ENCODE measurements at places on chromosomes 4 and X.

GRCh38 chr4:52059372-52059771 is 8.3 kb downstream of the SPATA18 start:
- DNase-seq: no peak

DNA sequence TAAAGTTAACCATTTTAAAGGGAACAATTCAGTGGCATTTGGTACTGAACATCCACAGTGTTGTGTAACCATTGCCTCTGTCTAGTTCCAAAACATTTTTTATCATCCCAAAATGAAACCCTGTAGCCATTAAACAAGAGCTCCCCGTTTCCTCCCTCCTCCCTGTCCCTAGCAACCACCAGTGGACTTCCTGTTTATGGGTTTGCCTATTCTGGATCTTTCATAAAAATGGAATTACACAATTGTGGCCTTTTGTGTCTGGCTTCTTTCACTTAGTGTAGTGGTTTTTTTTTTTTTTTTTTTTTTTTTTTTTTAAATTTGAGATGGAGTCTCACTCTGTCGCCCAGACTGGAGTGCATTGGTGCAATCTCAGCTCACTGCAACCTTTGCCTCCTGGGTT is 11.6 kb downstream of the RBMX2 start:
- no peak for DNase-seq

- DNase-seq: no peak
Observed at GRCh38 chr4:59818656-59819055, 1381.5 kb upstream of the ADGRL3 start.

GRCh38 chr4:2762048-2762447 is 5.9 kb upstream of the TNIP2 start:
- no peak for DNase-seq

- DNase-seq: no peak
Observed at GRCh38 chr4:8419222-8420041, 21.1 kb downstream of the ACOX3 start.

- peak; percentile 58 for DNase-seq
Observed at GRCh38 chr4:182938205-182938645, 21.0 kb upstream of the DCTD start.

DNA sequence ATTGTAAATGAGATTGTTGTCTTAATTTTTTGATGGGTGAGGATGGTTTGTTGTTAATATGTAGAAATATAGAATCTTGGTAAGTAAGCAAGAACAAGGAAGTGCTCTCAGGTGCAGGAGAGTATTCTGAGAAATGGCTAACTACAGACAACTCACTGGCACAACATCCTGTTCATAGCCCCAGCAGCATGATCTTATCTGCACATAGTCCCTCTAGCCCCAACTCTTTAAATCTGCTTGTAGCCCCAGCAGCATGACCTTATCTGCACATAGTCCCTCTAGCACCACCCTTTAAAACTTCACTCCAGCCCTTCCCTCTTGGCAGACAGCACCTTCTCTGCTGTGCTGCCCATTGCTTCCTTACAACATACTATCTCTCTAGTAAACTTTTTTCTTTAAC is 1957.1 kb upstream of the ADGRL3 start:
- no peak for DNase-seq

- DNase-seq: no peak
Observed at GRCh38 chr4:20028645-20029044, 223.1 kb upstream of the SLIT2 start.

DNA sequence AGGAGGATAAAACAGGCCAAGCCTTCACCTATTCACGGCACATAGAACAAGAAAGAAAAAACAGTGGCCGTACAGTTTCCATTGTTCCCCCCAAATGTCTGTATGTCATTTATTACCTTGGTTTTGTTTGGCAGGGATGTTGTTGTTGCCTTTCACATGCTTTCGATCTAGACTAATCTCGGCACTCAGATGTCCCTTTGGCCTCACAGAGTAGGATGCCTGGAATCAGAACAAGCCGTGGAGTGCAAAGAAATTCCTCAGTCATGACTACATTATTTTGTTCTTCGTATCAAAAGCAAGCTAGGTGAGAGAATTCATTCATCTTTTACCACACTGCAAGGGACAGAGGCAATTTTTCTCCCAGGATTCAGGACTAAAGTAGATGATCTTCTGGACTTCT is 106.9 kb downstream of the SMIM20 start:
- no peak for DNase-seq

- DNase-seq: no peak
Observed at GRCh38 chrX:15269120-15269519, 763 bp downstream of the ASB9 start.

- DNase-seq: no peak
Observed at GRCh38 chr4:25075129-25075528, 44.4 kb upstream of the LGI2 start.

GRCh38 chrX:45774961-45775360 is 574.3 kb upstream of the DIPK2B start:
- DNase-seq: no peak

- DNase-seq: no peak
Observed at GRCh38 chrX:23883737-23884354, 23.9 kb downstream of the APOO start.

DNA sequence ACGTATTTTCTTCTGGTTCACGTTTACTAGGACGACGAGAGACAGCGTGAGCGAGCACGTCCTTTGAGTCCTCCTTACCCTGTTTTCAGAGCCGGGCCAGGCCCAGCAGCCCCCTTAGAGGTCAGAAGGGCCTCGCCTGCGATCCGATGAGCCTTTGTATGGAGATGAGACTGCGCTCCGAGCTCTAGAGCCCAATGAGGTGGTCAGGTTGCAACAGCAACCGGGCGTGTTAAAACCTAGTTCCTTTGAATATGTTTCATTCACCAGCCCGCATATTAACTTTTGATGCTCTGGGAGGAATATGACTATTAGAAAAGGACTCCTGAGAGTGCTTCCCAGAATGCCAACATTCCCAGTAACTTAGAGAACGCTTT is 55.6 kb upstream of the TADA2B start:
- DNase-seq: peak; percentile 43

GRCh38 chrX:53685711-53686110 is 808 bp downstream of the HUWE1 start:
- DNase-seq: no peak

DNA sequence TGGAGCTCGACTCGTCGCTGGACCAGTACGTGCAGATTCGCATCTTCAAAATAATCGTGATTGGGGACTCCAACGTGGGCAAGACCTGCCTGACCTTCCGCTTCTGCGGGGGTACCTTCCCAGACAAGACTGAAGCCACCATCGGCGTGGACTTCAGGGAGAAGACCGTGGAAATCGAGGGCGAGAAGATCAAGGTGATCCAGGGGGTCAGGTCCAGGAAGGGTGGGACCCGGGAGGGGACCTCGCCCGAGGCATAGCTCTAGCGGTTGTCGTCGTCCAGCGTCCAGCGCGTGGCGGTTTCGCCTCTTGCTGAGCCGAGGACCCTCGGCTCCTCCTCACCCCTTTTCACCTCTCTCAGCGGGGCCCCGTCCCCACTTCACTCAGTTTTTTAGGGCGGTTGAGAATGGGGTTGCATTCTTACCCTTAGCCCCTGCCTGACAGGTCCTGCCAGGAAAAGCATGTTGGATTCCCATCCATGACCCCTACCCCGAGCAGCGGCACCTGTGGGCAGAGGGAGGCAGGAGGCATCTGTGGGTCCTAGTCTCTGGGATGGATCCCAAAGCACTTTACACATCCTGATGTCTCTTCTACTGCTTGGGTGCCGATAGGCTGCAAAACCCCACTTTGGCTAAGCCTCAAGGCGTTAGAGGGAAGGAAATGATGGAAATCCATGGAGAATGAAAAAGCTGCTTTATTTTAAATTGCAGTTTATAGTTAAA is 524 bp downstream of the RAB33A start:
- peak; percentile 55 for DNase-seq

GRCh38 chr4:85147481-85148076 is 181.1 kb upstream of the WDFY3 start:
- peak; percentile 82 for DNase-seq

DNA sequence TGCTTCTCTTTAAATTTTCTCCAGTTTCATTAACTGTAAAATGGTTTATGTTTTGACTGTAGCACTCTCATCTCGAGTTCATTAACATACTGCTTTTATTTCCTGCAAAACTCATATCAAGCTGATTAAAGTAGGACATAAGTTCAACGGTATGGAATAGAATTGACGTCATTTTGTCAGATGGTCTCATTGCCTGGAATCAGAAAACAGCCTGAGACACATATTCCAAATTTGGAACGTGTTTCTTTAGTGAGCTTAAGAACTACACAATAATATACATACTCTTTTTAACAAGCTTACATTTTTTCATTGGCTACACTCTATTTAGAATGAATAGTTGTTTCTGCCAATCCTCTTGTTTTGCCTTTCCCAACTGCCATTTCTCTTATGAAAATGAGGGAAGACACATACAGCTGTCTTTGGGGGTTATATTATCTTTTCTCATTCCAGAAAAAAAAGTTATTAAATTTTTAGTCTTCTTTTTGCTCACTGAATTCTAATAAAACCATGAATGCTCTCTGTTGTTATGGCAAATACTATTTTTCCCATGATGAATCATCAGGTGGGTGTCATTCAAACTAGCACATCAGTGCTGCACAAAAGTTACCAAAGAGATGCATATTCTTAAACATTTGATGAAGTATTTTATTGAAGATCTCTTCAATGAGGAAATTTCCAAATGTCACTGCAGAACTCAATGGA is 162.8 kb downstream of the GABRB1 start:
- no peak for DNase-seq

DNA sequence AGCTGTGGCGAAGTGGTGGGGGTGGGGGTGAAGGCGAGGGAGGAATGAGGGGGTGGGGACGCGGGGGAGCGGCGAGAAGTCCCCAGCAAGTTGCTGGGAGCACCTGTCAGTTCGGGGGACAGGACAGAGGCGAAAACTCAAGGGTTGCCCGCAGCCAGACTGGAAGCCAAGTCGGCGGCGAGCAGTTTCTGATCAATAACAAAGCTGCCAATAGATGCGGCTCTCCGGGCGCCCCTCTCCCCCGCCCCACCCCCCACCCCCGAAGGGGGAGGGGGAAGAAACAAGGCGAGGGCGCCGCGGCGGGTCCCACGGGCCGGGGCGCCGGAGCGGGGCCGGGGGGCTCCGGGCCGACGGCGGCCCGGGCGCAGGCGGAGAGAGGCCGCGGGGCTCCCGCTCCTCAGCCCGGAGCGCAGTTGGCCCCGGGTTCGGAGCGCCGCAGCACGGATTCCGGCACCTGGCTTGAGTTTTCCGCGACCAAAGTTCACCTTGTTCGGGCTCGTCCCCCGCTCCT is 379 bp downstream of the PDGFC start:
- peak; percentile 54 for DNase-seq

DNA sequence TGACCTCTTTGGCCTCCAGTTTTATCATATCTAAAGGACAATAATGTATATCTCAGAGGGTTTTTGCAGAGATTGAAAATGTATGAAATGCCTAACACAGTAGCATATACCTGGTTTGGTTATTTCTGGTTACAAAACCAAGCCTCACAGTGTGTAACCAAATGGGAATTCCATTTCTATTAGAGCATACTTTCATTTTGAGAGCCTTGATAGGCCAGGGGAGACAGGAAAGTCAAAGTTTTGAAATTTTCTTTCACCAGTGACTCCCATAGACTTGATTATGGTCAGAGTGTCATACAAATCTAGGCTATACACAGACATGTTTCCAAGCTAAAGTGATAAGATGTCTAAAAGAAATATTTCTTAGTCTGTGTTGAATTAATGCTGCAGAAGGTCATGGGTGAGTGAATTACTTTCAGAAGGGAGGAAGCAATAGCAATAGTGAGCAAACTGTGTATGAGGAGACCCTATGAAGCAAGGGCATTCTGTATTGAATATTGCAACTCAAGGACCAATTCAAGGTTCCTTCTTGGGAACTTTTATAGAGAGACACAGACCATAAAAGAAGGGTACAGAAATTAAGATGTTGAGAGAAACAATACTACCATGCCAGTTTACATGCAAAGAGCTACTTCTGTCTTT is 151.1 kb downstream of the PDE5A start:
- no peak for DNase-seq

DNA sequence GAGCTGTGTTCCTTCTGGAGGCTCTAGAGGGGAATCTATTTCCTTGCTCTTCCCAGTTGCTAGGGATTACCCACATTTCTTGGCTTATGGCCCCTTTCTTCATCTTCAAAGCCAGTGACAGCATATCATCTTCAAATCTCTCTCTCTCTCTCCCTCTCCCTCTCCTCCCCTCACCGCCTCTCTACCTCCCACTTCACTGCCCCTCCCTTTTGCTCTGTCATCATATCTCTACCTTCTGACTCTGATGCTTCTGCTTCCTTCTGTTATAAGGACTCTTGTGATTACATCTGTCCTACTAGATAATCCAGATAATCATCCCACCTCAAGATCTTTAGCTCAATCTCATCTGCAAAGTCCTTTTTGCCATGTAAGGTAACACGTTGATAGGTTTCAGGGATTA is 93.1 kb upstream of the TEX13D start:
- DNase-seq: no peak

DNA sequence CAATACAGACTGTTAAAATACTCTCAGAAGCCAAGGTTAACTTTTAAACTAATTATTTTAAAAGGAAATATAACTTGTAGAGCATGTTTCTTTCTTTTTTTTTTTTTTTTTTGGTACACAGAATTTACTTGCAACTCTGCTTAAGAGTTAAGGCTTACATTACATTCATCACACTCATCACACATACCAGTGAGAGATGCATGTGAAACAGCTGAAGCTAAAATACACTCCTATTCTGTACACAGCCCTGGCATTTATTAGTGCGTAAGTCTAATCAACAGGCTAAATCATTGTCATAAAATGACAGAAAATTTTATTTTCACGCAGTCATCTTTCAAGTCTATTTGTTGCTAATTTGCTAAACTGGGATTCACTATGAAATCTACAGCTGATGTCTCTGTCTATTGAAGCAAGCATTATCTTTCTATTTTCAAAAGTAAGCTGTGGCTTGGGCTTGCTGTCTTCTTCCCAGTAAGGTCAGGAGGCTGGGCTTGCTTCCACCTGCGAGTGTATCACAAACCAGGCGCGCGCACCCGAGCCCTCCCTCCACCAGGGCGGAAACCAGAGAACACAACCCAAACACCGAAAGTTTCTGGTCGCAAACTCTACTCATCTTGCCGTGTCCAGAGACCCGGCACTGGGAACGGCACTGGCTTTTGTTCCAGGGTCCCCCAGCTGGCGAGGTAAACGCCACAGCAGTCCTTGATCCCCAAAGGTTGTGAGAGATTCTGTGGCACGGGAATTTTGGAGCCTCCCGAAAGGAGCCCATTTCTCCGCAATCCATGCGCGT is 3.9 kb downstream of the MAML3 start:
- peak; percentile 86 for DNase-seq

DNA sequence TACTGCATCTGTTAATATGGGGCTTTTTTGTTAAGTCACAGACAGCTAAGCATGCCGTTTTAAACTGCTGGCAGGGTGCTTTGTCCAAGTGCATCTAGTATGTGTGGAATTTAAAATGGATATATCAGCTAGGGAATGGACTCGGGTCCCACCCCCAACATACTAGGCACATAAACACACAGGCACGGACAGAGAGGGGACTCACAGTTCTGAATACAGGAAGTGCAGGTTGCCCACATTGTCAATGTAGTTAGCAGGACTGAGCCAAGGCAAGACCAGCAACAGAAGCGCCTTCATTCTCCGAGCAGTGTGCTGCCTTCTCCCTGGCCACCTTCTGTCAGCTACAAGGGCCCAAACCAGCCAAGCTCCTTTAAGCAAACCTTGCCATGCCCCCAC is 33.6 kb downstream of the LNX1 start:
- DNase-seq: no peak

All from NCI-H1417 (cell line).